ENCODE measurements at places on chromosomes 4 and X. TPM values are rescaled to one million over a fixed set of nuclear protein-coding genes. Genes with fewer than 3 reads are reported as not detected.

DNA sequence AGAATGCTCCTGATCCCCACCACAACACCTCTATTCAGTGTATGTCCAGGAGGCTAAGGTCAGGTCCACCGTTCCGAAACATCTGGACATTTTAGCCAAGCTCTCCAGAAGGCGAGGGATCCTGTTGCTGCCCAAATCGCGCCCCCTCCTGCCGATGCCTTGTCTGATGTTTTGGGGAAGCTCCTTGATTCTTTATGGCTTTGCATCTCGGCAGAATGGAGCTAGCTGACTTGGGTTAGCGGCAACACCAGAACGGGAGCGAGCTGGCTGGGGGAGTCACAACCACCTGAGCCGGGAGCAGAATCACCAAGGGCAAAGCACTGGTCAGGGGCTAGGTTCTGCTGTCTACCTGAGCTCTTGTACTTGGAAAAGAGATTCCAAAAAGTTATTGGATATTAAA is 6.6 kb upstream of the POU3F4 start:
- DNase-seq = no peak
- no peaks in the 10 kb centered on the region for H3K4me1 ChIP-seq
- no peaks in the 10 kb centered on the region for H3K36me3 ChIP-seq
- no peak overlapping the region for H3K4me3 ChIP-seq
- no peak overlapping the region for H3K27ac ChIP-seq

- no peaks in the 10 kb centered on the region for H3K27me3 ChIP-seq
- peaks cover 11% of the 10 kb centered on the region for H3K4me1 ChIP-seq
- no peaks in the 10 kb centered on the region for H3K36me3 ChIP-seq
- H3K27ac ChIP-seq = no peak overlapping the region
Measured at GRCh38 chr4:38377195-38377594, 286.8 kb upstream of the KLF3 start.

- H3K27me3 ChIP-seq = no peaks in the 10 kb centered on the region
- H3K4me1 ChIP-seq = no peaks in the 10 kb centered on the region
- H3K4me3 ChIP-seq = no peak overlapping the region
- peak overlapping the region; percentile 41 for H3K27ac ChIP-seq
Measured at GRCh38 chr4:38132107-38132673, 172.0 kb downstream of the PTTG2 start.

- H3K27me3 ChIP-seq = peaks cover 19% of the 10 kb centered on the region
- no peak for DNase-seq
- no peak within 1 kb of the TSS for H3K27ac ChIP-seq
- H3K4me3 ChIP-seq = no peak within 1 kb of the TSS
Measured at GRCh38 chrX:48826135-48826875, at the start of gene ERAS. ERAS (plus strand) TSS chrX:48826513; CDS start chrX:48829124, 2,611 bp downstream.

DNA sequence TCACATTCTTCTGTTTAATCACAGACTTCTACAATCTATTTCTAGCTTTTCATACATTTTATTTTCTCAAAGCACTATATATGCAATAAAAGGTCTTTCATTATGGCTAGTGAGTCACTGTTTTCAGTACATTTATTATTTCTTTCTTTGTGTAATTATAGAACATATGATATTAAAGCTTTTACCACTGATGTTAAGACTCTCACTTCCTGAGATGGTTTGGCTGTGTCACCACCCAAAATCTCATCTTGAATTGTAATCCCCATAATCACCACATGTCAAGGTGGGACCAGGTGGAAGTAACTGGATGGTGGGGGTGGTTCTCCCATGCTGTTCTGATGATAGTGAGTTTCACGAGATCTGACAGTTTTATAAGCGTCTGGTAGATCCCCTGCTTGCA is 41.9 kb downstream of the UBA6 start:
- no peaks in the 10 kb centered on the region for H3K4me1 ChIP-seq
- no peaks in the 10 kb centered on the region for H3K27me3 ChIP-seq
- no peak overlapping the region for H3K4me3 ChIP-seq
- no peak for DNase-seq
- H3K27ac ChIP-seq = no peak overlapping the region
- peaks cover 14% of the 10 kb centered on the region for H3K36me3 ChIP-seq

GRCh38 chr4:125750399-125750798 is 435.6 kb downstream of the FAT4 start:
- no peaks in the 10 kb centered on the region for H3K36me3 ChIP-seq
- no peaks in the 10 kb centered on the region for H3K4me1 ChIP-seq
- H3K27me3 ChIP-seq = no peaks in the 10 kb centered on the region
- no peak overlapping the region for H3K4me3 ChIP-seq
- DNase-seq = no peak

- no peak overlapping the region for H3K27ac ChIP-seq
- no peak overlapping the region for H3K4me3 ChIP-seq
- H3K27me3 ChIP-seq = no peaks in the 10 kb centered on the region
- no peaks in the 10 kb centered on the region for H3K36me3 ChIP-seq
Measured at GRCh38 chr4:101670370-101670769, 120.2 kb upstream of the BANK1 start.

DNA sequence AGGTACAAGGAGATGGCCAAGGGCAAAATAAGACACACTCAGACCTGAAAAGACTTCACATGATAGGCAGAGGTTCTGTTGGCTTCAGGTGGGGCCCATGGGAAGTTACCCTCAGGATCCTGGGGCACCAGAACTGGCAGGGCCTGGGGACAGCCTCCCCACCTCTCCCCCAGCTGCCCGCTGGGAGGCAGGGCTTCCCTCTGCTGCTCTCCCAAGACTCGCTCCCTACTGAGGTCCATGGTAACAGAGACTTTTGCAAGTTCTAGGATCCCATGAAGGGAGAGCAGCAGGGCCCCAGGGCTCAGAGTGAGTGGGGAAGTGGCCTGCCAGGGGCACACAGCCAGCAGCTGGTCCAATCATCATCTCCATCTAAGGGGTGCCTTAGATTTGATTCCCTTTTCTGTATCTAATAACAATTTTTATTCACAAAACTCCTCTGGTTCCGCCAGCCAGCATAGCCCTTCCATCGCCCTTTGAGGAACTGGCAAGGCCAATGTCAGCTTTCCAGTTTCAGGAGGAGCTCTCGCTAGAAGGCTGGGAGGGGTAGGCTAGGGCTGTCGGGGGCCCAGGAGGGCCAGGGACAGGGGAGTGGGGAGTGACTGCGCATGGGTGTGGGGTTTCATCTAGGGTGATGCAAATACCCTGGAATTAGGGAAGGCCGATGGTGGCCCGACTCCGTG is 78.2 kb downstream of the SLC2A9 start:
- H3K4me1 ChIP-seq = no peaks in the 10 kb centered on the region
- no peaks in the 10 kb centered on the region for H3K36me3 ChIP-seq
- H3K27ac ChIP-seq = no peak overlapping the region
- H3K27me3 ChIP-seq = no peaks in the 10 kb centered on the region
- DNase-seq = no peak
- no peak overlapping the region for H3K4me3 ChIP-seq

GRCh38 chrX:69991685-69992084 is 58.1 kb downstream of the AWAT2 start:
- H3K4me3 ChIP-seq = no peak overlapping the region
- H3K36me3 ChIP-seq = no peaks in the 10 kb centered on the region
- no peak overlapping the region for H3K27ac ChIP-seq
- no peaks in the 10 kb centered on the region for H3K27me3 ChIP-seq

- DNase-seq = no peak
- no peaks in the 10 kb centered on the region for H3K27me3 ChIP-seq
- no peak overlapping the region for H3K27ac ChIP-seq
- H3K4me1 ChIP-seq = peaks cover 27% of the 10 kb centered on the region
Measured at GRCh38 chr4:184645904-184646610, 3.2 kb downstream of the CASP3 start.

DNA sequence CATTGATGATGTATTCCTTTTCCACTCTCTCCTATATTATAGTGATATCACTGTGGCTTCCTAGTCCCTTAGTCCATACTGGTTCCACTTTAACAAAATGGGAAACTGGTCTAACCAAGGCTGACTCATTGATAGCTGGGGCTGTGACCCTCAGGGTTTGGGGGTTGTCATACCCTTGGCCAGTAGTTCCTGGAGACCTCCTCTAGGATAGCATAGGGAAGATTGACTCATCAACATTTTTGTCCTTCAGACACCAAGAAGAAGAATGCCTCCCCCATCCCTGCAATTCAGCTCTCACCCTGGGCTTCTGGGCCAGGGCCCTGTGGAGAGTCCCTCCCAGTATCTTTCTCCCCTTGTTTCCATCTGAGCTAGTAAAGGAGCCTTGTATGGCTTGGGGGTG is 68.8 kb upstream of the PRPS1 start:
- no peaks in the 10 kb centered on the region for H3K4me1 ChIP-seq
- H3K27me3 ChIP-seq = peaks cover 29% of the 10 kb centered on the region
- no peak for DNase-seq
- no peak overlapping the region for H3K4me3 ChIP-seq

- DNase-seq = no peak
- H3K36me3 ChIP-seq = no peaks in the 10 kb centered on the region
- H3K4me3 ChIP-seq = no peak overlapping the region
- H3K4me1 ChIP-seq = peaks cover 2% of the 10 kb centered on the region
- no peaks in the 10 kb centered on the region for H3K27me3 ChIP-seq
Measured at GRCh38 chrX:150088766-150089518, 150.7 kb upstream of the EOLA2 start.

- no peak for DNase-seq
- no peaks in the 10 kb centered on the region for H3K4me1 ChIP-seq
- no peak overlapping the region for H3K27ac ChIP-seq
Measured at GRCh38 chr4:80101792-80102116, 28.7 kb upstream of the ANTXR2 start.

- no peak overlapping the region for H3K4me3 ChIP-seq
- H3K27ac ChIP-seq = no peak overlapping the region
- H3K36me3 ChIP-seq = peaks cover 7% of the 10 kb centered on the region
- H3K4me1 ChIP-seq = no peaks in the 10 kb centered on the region
Measured at GRCh38 chr4:39102297-39102696, 40.3 kb downstream of the KLHL5 start.

- peak; percentile 32 for DNase-seq
- H3K4me3 ChIP-seq = no peak overlapping the region
- H3K4me1 ChIP-seq = no peaks in the 10 kb centered on the region
- H3K27me3 ChIP-seq = no peaks in the 10 kb centered on the region
- H3K27ac ChIP-seq = no peak overlapping the region
- H3K36me3 ChIP-seq = no peaks in the 10 kb centered on the region
Measured at GRCh38 chrX:123971982-123972381, 10.5 kb downstream of the STAG2 start.

GRCh38 chrX:109954955-109955354 is 48.0 kb upstream of the TMEM164 start:
- H3K27me3 ChIP-seq = peaks cover 3% of the 10 kb centered on the region
- no peak for DNase-seq
- H3K4me3 ChIP-seq = no peak overlapping the region
- no peaks in the 10 kb centered on the region for H3K36me3 ChIP-seq
- H3K4me1 ChIP-seq = no peaks in the 10 kb centered on the region
- no peak overlapping the region for H3K27ac ChIP-seq

GRCh38 chr4:27187786-27188185 is 327.1 kb downstream of the STIM2 start:
- H3K4me3 ChIP-seq = no peak overlapping the region
- H3K4me1 ChIP-seq = no peaks in the 10 kb centered on the region
- no peaks in the 10 kb centered on the region for H3K36me3 ChIP-seq
- no peak overlapping the region for H3K27ac ChIP-seq

The GLRA2 gene
- not detected for polyA plus RNA-seq

The MAGEA11 gene
- not detected for polyA plus RNA-seq

The LPAR4 gene
- polyA plus RNA-seq = 0.03 TPM

The TCEAL7 gene
- 1.3 TPM for polyA plus RNA-seq

The S100G gene
- not detected for polyA plus RNA-seq
